Activated naive CD4-positive, alpha-beta T cell treated with anti-CD3 and anti-CD28 coated beads, Interleukin-2, amount 50 U/mL, for 16 hours (primary cell): ENCODE measurements at places on chromosomes 4 and X.

GRCh38 chr4:114563536-114564315, 34.9 kb upstream of the UGT8 start:
- no peak for DNase-seq

DNA sequence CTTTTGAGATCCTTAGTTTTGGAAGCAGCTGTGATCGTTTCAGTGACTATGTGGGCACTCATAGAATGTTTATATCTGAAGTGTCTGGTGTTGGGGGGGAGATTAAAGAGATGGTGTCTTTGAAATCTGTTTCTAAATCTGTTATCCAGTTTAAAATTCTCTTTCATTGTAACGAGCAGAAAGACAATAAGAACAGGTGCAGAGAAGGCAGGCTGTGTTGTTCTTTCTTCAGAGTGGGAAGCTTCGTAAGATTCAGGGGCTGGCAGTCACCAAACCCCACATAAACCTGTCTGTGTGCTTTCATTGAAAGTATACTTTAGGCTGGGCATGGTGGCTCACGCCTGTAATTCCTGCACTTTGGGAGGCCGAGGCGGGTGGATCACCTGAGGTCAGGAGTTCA, 16.3 kb upstream of the DHRSX start:
- no peak for DNase-seq

- no peak for DNase-seq
Observed at GRCh38 chr4:75146223-75146622, 213.3 kb downstream of the PARM1 start.

DNA sequence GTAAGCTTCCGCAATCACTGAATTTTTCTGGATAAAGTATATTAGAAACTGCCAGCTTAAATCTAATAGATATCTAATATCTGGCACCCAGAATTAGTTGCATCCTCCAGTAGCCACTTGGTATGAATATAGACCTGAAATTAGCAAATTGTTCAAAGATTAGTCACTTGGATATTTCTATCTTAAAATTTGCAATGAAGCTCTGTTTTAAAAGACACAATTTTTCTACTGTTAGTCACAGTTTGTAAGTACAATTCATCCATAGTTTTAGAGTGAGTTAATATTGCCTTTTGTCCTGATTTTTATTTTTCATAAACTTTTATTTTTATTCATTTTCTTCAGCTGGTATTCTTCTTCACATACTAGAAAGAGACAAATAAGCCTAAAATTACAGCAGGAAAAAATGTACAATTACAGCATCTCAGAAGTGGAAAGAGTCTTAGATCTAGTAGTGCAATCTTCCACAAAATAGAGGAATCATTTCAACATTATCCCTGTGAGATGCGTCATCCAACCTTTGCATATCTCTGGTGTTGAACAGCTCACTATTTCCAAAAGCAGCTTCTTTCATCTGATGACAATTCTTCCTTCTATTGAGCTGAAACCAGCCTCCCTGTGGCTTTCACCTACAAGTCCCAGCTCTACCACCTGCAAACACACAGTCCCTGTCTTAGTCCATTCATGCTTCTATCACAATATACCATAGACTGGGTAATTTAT, 190.0 kb upstream of the AR start:
- no peak for DNase-seq

DNA sequence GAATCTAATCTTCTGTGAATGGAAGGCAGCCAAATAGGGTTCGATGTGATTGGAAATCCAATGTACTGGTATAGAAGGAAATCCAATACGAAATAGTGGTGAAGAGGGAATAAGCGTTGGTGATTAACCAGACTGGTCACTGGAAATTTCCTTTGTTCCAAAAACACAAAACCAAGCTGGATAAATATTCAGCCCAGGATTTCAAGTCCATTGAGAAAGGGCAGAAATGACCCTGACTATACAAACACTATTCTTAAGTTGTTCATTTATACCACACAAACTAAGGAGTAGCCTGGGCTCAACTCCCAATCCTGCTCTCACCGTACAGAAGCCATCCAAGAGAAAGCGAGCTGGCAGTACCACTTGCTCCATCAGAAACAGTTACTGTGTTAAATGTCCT, 32.2 kb downstream of the PCDH19 start:
- DNase-seq, result no peak

- no peak for DNase-seq
Observed at GRCh38 chr4:117783716-117784115, 250.6 kb upstream of the NDST3 start.

DNA sequence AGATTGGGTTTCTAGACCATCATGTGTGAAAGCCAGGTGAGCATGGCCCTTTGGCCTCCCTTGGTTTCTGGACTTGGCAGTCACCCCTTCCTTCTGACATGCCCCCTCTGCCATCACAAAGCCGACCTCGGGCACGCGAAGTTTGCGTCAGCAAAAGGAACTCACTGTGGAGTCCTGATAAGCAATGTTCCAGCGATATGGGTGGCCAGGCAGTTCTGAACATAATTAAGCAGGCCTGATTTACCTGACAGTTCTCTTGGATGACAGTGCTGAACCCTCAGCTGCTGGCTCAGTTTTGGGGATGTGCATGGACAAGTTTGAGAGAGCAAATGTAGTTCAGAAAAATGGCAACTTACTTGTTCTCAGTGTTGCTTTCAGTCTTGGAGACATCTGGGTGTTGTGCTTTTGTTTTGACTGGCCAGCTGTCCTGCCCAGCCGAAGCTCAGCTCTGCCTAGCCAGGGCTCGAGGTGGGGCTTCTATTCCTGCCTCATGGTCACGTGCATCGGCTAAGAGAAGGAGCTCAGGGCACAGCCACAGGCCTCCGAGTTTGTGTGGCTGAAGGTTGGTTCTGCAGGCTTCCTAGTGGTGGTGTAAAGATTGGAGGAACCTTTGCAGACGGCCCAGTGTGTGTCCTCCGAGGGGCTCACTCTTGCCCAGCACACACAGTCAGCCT, 78.3 kb downstream of the CLDN34 start:
- no peak for DNase-seq

DNA sequence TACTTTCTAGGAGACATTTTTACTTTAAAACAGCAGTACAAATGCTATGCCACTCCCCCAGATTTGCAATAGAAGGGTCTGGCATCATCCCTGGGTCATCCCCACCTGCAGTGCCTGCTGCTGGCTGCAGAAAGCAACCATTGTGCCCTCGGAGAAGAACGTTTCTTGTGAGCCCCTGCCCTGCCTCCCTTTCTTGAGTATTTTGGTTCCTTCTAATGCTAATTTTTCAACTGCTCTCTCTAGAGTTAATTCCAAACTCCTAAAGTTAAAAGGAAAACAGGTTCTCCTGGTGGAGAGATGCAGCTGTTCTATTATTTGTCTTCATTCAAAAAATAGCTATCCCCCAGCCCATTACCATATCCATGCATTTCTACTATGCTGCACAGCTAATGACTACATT, 107.1 kb downstream of the IDS start:
- no peak for DNase-seq

DNA sequence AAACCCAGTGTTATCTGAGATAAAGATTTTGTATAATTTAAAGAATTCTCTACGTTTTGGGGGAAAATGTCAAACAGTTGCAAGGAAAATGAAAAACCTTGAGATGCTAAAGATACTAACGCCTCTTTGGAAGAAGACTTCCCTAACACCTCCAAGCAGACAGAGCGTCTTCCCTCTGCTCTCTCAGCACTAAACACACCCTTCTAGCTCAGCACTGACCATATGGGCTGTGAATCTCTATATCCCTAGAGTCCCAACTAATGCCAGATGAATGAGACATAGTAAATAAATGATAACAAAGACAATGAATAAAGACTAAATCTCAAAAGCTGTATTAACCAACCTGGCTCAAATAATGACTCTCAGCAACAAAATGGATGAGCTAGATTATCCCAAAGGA, 13.3 kb downstream of the FUNDC1 start:
- DNase-seq, result no peak

- no peak for DNase-seq
Observed at GRCh38 chr4:25343671-25344070, 31.1 kb downstream of the ZCCHC4 start.

DNA sequence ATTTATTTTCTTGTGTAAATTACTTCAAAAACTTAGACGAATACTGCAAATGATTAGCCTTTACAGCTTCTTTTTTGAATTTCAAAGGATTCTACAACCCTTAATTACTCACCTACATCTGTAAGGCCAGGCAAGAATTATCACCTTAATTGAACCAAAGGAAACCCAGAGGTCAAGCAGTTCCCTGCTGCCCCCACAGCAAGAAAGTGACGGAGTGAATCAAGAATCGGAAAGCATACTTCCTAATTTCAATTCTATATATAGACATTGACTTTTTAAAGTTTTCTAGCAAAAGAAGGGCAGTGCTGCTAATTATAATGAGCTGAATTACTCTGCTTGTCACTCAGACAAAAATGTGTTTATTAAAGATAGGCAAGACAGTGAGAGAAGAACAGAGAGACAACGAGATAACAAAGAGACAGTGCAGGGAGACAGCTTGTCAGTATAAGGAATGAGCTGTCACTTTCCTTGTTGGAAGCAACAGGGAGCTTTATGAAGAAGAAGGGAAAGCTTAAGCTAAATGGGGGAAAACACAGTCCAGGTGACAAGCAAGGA, 47.5 kb upstream of the SPANXN4 start:
- DNase-seq, result no peak

- no peak for DNase-seq
Observed at GRCh38 chr4:177986236-177986635, 544.0 kb upstream of the AGA start.

DNA sequence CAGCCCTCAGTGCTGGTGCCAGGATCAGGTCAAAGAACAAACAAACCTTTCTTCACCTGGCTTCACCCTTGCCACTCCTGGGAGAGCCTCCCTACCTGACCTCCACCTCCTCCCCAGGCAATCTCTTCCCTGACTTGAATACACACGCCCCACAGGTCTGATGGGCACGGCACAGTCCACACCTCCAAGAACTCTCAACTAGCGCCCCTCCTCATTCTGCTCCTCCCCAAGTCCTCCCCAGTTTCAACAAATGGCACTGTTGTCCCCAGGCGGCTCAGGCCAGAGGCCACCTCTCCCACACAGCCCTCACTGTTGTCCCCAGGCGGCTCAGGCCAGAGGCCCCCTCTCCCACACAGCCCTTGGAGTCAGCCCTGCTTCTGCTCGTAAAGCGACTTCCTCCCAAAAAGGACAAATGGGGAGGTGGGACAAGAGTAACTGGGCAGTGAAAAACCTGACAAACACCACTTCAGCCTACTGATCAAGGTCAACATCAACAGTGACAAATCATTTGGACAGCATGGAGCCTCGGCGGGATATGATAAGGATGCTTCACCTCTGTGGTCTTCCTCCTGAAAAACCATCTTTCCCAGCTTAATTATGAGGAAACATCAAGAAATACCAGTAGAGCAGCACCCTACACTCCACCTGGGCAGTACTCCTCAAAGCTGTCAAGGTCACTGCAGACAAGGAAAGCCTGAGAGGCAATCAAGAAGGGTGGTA, 2.9 kb downstream of the LETM1 start:
- DNase-seq, result no peak

- DNase-seq, result no peak
Observed at GRCh38 chr4:24607334-24607733, 23.0 kb upstream of the DHX15 start.

DNA sequence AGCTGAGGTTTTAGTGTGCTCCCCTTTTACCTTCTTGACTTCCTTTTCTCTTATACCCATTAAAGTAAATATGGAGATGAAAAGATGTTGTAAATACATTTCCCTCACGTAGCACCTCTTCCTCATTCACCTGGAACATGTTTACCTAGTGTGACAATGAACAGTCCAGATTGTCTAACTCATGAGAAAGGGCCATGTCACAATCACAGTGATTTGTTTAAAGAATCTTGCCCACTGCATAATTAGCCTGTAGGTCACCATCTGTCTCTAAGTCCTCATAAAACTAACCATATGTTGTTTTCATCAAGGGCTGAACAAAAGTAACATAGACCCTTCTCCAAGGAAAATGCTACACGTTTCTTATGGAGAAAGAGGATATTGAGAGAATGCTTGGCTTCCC, 85.7 kb downstream of the TSPAN5 start:
- DNase-seq, result no peak

- DNase-seq, result no peak
Observed at GRCh38 chrX:15204130-15204751, 65.6 kb downstream of the ASB9 start.

GRCh38 chr4:181684310-181684709, 558.9 kb upstream of the TENM3 start:
- no peak for DNase-seq

DNA sequence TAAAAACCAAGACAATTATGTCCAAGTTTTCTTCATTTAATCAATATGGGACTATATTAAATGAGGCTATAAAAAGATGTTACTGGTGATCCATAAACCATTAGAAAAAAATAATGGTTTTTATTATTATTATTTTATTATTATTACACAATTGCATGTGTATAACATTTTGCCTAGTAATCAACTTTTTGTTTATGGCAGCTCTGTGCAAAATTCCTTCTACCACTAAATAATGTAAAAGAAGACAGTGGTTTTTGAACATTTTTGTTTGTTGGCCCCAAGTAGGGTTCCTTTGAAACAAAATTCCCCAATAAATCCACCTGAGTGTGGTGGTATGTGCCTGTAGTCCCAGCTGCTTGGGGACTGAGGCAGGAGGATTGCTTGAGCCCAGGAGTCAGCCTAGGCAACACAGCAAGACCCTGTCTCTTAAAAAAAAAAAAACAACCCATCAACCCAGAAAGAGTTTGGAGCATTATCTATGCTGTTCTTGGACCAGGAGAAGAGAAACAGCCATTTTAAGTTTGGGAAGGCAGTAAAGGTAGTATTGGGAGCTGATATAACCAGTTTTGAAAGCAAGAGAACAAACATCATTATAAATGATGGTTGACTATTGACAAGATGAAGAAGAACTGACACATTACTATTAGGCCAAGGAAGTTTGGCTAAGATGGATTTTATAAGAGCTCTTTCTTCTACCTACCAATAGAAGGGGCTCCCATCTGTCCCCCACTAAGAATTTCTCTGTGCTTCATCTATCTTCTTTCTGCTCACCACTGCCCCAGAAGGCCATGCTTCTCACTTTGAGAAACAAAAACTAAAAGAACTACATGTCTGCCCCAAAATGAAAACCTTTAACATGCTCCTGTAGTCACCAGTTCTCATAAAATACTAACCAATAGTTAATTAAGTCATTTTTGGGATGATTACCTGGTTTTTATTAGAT, 2.2 kb downstream of the TMEM156 start:
- no peak for DNase-seq

GRCh38 chr4:148730082-148730640, 287.9 kb upstream of the NR3C2 start:
- DNase-seq, result no peak

DNA sequence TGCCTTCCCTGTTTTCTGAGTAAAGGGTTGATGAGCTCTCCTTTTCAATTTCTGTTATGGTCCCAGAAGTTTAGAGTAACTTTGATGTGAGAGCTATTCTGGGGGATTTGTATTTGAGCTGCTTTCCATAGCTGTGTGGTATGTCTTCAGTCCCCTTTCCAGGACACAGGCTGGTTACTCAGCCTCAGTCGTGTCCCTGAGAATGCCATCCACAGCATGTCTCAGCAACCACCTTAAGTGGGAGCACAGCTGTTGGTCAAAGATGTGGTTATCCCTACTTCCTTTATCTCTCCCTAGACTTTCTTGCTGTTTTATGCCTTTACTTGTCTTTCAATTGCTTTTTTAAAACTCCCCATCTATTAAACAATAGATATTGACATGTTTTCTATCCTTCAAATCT, 37.8 kb downstream of the RNF175 start:
- no peak for DNase-seq
